KBM-7 (cell line): ENCODE measurements at places on chromosomes 1 and 21.

GRCh38 chr1:70277875-70278274 is 56.7 kb downstream of the SRSF11 start:
- DNase-seq = no peak

- no peak for DNase-seq
These were observed 23.4 kb downstream of the ZNF678 start for GRCh38 chr1:227586733-227587132.

DNA sequence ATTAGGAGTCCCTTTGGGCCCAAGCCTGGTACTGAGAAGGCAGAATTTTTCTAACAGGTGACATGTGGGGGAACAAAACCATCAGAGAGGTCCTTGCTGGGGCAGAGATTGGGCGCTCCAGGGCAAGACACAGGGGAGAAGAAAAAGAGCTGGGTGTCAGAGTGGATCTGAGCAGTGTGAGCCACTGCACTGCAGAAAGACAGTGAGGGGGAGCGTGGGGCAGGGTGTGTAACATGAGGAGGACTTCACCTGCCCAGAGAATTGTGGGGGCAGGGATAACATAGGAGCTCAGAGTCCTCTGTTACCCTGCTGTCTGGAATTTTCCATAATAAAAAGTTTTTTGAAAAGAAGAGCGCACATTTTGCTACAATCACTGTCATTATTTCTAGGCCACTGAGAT is 25.5 kb upstream of the CSF3R start:
- DNase-seq = no peak

DNA sequence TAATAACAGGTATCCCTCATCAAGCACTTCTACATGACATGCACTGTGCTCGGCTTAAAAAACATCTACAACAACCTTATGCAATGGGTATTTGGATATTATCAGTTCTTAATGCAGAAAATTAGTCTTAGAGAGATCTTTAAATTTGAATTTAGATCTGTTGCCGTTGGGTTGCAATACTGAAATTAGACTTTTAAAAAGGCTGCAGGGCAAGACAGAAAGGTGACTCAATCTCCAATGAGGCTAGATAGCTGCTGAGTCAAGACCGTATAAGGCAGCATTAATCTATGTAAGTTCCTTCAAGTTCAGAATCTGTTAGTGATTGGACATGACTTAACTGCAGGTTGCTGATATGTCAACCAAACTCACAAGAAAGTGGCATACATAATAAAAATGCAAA is 37.3 kb downstream of the OLFM3 start:
- DNase-seq = no peak
